ENCODE measurements at places on chromosomes 12 and 14.

- no peak for DNase-seq
These were observed 3.9 kb downstream of the BCAT1 start for GRCh38 chr12:24945039-24945438.

- DNase-seq: no peak
These were observed 79.4 kb upstream of the GZMB start for GRCh38 chr14:24713404-24713803.

DNA sequence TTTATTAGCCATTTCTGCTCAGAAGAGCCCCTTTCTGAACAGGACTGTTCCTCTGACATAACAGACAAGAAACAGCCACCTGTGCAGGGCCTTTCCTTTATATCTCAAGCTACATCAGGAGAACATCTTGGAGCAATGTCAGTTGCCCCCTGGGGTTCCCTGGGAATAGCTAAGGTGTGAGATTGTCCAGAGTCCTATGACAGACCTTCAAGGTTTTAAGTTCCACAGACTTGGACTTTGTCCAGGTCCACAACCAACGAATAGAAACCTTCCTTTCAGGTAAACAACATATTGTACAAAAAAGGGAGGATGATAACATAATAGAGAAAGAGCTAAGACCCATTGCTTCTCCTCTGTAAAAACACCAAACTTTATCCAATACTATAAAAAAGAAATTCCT lies 2.9 kb downstream of the IL23A start:
- no peak for DNase-seq

GRCh38 chr14:35553808-35554207 lies 19.8 kb downstream of the INSM2 start:
- no peak for DNase-seq

Data from activated CD4-positive, CD25-positive, alpha-beta regulatory T cell (primary cell).